ENCODE measurements at places on chromosomes 3 and 15.

DNA sequence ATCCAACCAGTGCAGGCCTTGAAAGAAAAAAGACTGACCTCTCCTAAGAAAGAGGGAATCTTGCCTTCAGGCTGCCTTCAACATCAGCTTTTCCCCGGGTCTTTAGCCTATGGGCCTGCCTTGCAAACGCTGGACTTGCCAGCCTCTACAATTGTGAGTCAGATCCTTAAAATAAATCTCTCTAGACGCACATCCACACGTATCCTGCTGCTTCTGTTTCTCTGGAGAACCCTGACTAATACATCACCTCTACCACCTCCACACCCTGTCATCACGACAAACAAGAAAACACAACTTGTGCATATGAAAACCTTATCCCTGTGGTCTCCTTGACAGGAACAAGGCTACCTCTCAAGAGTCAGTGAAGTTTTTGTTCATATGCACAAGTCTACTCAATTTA is 11.8 kb downstream of the CYFIP1 start:
- DNase-seq: peak; percentile 64

DNA sequence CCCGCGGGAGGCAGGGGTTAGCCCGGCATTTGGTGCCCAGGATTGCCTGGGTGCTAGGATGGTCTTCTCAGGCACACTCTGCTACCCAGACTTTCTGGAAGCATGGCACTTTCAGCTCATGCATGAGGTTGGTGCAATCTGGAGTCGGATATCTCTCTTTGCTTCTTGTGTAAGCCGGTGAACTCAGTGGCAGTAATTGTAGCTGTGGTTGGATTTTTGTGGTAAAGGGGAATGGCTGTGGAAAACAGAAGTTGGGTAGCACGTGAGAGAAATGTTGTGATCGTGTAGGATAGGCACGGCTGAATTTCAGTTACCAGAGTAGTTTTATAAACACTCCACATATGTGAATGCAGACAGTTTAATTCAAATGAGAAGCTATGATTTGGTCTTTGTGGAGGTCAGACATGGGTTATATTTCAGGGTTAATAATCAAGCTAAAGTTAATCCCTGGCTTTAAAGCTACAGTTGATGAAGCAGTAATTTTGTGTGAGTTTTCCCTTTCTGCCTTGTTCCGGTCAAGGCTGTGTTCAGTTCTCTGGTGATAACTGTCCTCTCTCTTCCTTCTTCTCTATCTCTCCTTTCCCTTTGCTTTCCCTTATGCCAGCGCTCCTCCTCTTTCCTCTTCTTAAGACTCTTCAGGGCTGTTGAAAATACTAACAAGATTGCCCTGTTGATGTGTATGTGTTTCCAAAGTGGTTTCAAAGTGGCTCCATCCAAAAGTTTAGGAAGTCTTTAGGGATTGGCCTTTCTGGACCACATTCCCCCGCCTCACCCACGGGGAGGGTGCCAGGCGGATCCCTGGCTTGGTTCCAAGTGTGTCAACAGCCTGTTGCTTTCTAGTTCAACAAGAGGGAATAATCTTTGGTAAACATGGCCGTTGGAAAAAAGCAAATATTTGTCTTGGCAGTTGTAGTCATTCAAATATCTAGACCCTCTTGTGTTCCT is 404.6 kb upstream of the C2CD4B start:
- DNase-seq: peak; percentile 83

DNA sequence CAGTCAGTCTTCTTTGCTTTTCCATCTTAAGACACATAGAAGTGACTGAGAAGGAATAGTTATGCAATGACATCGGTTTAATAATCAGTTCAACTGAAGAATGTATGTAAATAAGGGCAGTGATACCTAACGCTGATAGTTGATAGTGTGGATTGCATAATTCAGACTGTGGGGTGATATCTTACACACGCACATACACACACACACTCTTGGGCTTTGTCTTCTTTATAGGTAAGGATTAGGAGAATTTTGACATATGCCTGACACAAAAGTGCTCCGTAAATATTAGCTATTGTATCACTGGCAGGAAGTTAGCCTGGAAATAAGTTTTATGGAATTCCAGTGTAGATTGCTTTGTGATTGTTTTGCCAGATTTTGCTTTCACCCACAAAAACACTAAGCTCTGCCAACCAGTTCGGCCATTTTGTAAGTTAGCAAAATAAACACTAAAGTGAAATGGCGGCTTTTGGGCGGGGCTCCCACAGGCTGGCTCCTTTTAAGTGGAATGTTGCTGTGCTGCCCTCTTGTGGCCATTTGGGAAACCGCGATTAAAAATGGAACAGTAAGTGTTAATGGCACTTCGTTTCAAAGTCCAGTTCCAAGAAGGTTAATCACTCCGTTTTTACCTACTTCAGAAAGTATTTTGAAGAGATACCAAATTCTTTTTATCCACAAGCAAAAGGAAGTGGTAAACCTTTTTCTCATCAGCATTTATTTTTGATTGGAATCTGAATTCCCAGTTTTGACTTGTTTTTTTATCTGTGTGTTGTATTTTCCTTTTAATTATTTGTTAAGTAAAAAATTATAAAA is 17.7 kb downstream of the CHD2 start:
- DNase-seq: peak; percentile 80

GRCh38 chr15:22895465-22896190 is 57.2 kb downstream of the NIPA2 start:
- no peak for DNase-seq

DNA sequence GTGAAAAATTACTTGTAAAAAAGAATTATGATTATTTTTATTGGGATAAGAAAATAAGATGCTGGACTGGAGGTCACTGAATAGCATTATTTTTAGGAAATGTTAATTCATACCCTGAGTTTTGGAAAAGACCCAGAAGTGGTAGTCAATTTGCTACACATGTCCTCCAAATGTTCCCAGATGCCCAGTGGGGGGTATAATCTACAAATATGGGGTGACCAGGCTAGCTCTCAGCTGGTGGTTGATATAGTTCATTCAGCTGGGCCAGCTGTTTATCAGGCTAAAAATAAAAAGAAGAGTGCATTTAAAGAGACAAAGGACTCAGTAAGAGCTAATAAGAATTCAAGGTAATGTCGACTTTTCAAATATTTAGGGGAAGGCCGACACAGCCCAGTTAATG is 402.0 kb upstream of the GOLIM4 start:
- DNase-seq: no peak

DNA sequence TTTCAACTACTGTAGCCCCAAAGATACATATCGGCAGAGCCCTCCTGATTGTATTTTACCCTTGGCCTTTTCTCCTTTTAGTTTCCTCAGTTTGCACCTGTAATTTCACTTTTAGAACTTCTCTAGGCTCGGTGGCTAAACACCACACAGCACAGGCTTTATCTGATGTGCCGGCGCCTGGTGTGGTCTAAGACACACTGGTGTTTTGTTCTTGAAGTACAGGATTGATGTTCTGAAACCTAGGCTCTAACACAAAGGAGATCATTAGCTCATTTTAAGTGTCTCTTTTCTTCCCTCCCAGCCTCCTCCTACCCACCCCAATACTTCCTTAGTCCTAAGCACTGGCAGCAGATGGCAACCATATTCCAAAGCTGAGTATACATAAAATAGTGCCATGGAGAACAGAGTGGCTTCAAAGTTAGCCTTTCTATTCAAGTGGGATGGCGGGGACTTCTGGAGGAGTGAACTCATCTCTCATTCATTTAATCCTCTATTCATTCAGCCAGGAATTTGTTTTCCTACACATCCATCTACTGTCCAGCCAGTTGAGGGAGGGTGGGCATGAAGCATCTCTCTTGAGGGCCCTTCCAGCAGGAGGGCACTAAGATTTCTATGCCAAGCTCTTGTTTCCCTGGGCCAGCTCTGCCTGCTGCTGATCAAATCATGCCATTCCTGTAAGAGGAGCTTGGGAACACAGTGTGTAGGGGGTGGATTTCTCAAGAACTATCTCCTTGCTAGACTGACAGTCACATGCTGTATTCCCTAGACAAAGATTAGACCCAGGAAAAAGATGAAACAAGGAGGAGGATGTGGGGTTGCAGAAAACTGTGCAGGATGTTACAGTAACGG is 71.2 kb downstream of the TIGIT start:
- DNase-seq: no peak

DNA sequence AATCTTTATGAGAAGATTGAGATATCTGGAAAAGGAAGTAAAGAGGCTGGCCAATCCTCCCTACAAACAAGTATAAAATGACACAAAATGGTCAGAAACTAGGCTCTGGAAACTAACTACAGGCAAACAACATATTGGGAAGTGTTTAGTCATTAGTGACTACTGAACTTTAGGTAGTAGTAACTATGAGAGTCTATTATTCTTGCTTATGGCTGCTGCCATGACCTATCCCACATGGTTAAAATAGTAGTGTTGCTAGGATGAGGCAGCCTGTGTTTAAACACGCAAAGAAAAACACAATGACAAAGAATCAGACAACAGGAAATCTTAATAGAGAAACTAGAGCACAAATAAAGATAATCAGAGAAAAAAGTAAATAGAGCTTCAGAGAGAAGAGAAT is 67.9 kb downstream of the RFX7 start:
- DNase-seq: no peak

DNA sequence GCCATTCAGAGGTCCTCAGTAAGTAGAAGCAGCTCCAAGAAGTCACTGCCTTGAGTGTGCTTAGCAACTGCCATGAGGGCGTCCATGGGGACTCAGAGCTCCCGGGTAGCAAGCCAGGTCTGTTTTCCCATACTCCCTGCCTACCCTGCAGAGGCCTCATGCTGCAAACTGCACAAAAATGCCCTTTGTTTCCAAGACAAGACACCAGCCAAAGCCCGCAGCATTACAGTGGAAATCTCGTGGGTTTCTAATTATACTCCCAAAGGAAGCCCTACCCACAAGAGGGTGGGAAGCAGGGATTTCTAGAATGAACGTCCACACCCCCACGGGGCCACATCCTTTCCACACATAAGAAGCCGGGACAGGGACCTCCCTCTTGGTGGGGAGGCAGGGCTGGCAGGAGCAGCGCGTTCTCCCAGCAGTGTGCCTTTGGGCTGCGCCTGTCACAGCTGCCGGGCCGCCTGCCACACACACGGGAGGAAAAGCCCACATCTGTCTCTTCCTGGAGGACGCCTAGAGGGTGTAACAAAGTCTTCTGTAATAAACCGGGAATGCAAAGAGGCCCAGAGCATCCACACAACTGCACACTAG is 31.1 kb downstream of the FAM174B start:
- no peak for DNase-seq

DNA sequence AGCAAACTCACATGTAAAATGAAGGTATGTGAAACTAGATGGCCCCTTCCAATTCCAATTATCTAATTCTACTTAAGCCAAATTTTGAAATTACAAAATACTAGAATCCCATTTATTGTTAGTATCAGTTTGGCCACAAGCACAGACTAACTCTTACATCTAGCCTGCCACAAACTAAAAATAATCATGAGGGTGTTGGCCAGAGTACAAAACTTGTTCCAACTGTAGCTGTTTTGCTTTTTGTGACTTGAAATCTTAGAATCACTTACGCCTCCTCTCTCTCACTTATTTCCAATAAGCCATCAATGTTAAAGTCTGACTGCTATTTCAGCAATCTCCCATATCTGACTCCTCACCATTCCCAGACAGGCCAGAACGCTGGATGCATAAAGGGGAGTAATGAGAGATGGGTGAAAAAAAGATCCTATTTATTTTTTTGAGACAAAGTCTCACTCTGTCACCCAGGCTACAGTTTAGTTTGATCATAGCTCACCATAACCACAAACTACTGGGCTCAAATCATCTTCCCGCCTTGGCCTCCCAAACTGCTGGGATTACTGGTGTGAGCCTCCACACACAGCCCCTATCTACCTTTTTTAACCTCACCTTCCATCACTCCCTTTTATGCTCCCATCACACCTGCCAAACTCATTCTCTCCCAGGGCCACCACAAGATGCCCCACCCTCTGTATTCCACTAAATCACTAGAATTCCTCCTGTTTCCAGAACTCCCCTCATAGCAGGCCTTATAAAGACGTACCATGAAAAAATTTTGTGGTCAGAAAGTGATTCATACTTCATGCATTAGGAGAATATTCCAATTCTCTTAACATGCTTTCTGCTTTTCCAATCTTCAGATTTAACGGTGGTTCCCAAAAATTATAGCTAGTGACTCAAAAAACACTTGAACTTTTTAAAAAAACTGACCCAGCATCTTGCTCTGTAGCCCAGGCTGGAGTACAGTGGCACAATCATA is 36.5 kb downstream of the ATOSA start:
- DNase-seq: peak; percentile 48

DNA sequence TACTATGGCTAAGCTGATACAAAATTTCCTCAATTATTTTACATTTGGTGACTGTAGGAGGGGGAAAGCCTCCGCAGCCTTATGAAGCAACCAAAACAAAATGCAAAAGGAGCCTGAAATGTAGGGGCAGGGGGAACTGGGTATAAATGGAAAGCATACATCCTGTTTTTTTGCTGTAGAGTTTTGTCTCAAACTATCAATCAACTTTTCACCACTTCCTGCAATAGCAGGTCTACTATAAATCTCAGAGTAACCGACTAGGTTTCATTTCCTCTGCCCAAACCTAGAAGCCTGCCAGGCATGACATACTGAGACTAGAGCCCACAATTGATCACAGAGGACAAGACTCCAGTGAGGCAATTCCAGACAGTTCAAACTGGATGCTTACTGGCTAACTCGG is 91.3 kb downstream of the SHQ1 start:
- DNase-seq: no peak

GRCh38 chr3:165617134-165617533 is 220.1 kb downstream of the BCHE start:
- DNase-seq: no peak

DNA sequence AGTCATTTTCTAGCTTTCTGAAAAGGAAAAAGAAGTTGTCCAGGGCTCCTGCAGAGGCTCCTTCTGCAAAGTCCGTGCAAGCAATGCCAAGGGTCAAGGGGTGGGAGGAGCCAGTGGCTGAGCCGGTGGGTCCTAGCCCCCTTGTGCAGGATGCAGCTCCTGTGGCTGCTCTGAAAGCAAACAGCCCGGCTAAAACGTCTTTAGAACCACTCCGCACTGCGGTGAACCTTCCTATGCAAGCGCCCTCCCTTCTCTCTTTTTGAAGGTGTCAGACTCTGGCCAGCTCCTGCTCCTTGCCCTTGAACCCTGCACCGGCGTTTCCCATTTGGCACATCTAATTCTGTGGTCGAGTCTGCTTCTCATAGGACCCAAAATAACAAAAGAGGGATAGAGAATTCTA is 183.1 kb downstream of the UACA start:
- DNase-seq: no peak

- no peak for DNase-seq
Observed at GRCh38 chr3:188156056-188156455, 2.1 kb downstream of the LPP start.

DNA sequence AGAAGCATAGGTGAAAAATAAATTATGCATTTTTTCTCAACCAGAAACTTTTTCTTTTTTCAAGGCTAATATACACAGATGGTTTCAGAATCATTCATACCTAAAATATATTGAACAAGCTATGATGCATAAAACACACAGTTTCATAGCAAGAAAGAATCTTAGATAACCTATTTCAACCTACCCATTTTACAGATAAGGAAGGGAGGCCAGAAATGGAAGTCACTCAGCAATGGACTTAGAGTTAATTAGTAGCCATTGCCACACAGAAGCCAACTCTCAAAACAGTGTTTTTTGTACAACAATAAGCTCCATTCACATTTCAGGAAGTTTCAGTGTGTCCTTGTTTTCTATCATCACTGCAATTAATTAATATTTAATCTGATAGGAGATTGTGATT is 27.5 kb upstream of the STRIT1 start:
- no peak for DNase-seq
